ENCODE measurements at places on chromosomes 12 and 14.
A peak's percentile ranks its signal among the peaks of the same experiment; 100 is the strongest.

DNA sequence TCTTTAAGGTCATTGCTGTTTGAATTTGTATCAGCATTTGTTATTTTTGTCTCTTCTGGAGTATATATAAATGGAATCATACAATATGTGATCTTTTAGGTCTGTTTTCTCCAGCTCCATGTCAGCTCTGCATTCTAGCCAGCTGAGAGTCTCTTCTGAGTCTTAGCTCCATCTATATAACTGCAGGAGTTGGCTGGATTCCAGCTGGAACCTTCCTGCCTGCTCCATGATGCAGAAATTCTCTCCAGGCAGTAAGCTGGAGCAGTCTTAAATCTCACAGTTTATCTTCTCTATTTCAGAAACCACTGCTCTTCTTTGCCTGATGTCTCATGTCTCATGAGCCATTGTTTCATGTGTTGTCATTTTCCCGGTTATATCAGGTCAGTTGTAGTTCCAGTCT is 827.6 kb downstream of the NRXN3 start:
- no peak for DNase-seq

DNA sequence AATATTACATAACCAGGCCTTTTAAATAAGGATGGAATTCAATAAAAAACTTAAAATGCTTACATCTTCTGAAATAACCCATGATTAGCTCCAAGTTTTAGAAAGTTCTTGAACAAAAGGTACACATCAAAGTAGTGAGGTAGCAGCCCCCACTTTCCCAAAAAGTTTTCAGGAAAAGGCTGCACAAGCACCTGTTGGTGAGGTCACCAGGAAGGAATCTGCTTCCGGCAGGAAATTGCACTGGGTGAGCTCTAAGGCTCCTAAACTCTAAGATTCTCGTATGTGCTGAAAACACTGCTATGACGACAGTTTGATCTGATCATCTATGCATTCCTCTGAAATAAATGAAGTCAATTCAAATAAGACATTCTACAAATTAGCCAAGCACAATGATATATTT is 34.3 kb upstream of the TTC7B start:
- peak; percentile 16 for DNase-seq

- no peak for DNase-seq
Measured at GRCh38 chr12:13114251-13115052, 11.0 kb upstream of the GSG1 start.

- no peak for DNase-seq
Measured at GRCh38 chr12:71748081-71748850, 6.4 kb upstream of the RAB21 start.

GRCh38 chr14:23548351-23549318 is 2.9 kb downstream of the ZFHX2 start:
- no peak for DNase-seq

DNA sequence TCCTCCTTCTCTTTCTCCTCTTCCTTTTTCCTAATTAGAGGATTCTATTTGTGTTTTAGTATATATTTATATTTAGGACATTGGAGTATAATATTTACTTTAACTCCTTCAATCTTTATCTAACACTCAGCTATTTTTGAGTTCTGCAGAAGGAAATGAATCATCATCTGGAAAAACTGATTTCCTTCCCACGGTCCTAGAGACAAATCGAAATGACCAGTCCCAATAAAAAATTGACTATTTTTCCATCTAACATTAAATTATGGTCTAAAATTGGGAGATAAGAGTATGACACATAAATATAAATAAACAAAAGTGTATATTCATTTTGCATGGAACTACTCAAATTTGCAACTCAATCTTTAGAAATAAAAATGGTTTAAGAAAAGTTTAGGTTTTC is 167.4 kb downstream of the TMTC3 start:
- no peak for DNase-seq

GRCh38 chr12:25971654-25972041 is 13.2 kb downstream of the RASSF8 start:
- DNase-seq = no peak
